ENCODE measurements at places on chromosomes 3 and 15. TPM values are rescaled to one million over a fixed set of nuclear protein-coding genes. Genes with fewer than 3 reads are reported as not detected.

DNA sequence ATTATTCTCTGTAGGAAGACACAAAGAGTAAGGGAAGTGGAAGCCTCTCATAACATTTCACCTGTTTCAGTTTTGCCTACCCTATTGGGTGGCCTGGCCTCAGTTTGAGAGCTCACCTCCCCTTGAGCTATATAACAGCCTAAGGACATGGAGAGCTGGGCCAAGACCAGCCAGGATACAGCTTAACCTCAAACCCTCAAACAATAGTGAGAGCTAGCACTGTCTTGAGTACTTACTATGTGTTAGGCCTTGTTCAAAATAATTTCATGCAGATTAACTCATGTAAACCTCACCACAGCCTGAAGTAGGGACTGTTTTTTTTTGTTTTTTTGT lies 15.0 kb upstream of the TBL1XR1 start:
- DNase-seq, result no peak

- DNase-seq, result no peak
Observed at GRCh38 chr3:58464866-58465265, 27.0 kb upstream of the KCTD6 start.

DNA sequence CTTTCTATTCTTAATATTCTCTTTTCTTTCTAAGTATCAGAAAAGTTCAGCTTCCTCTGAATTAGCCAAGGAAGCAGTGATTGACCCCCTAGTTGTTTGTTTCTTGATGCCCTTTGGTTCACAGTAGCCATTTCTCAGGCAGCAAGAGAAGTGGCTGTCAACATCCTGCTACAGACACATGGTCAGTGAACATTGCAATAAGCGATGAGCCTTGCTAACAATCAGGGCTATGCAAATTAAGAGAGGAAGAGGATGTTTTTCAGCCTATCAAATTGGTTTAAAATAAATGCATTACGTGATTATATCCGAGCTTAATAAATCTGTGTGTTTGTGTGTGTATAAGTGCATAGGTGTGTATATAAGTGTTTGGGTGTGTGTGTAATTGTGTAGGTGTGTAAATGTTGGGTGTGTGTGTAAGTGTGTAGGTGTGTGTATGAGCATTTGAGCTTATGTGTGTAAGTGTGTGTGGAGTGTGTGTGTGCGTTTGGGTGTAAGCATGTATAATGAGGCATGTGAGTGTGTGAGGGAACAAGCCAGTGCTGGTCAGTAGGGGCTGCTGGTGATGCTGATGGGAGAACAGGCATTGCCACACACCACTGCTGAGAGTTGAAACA lies 78.1 kb upstream of the XCR1 start:
- no peak for DNase-seq

DNA sequence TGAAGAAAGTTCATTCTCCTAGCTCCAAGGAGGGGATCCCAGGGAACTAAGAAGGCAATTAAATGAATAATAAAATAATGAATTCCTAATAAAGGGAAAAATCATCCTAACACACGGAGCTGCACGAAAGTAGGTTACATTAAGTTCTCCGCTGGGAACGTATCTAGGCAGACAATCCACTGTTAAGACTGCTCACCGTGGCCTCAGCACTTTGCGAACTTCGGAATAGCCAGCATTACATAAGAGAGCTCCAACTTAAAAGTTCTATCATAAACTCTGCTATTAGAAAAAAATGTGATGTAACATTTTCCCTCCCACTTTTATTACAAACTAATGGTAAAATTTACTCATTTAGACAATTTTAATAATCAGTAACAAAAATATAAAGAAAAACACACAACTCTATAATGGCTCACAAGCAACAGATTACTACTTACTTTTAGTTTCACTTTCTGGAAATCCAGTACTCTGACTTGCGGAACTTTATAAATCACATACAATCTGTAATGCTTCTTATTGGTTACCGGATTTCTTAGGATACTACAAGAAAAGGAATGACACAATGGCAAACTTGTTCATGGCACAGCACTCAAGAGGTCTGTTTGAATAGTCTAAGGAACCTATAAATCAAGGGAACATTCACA lies 8.5 kb downstream of the SNRPA1 start:
- no peak for DNase-seq

- DNase-seq, result no peak
Observed at GRCh38 chr3:37753428-37753827, 108.3 kb upstream of the CTDSPL start.

DNA sequence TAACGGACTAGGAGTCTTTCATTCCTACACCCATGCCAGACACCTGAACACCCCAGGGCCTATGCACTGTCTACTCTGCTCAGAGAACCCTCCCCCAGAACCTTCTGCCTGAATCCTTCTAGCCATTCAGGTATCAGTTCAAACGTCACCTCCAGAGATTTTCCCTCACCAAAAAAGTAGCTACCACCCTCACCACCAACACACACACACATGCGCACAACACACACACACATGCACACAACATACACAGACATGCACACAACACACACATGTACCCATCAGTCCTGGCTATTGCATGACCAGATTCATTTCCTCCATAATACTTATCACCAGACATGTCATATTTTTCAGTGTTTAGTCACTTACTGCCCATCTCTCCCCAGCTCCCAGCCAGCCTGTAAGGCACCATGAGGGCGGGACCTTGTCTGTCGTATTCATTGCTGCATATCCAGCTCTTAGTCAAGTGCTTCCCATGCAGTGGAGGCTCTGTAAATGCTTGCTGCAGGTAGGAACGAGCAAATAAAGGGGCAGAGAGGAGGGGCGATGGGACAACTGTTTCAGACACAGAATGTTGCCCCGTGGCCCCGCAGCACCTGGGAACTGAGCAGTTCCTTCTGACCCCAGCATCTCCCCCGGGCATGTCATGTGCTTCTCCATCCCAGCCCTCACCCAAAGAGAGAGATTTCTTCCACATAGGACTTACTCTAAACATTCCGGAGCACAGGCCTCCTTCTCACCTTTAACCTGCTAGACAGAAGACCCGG lies 29.2 kb downstream of the XXYLT1 start:
- peak; percentile 77 for DNase-seq

- no peak for DNase-seq
Observed at GRCh38 chr3:10361375-10361774, 40.5 kb upstream of the SEC13 start.

GRCh38 chr3:41044523-41044922 lies 154.8 kb upstream of the CTNNB1 start:
- no peak for DNase-seq

CCDC191 gene
- 8.6 TPM for total RNA-seq

CSPG5 gene
- total RNA-seq, result 0.98 TPM

MYH15 gene
- total RNA-seq, result not detected

KIF7 gene
- total RNA-seq, result 7.9 TPM

SH2D7 gene
- total RNA-seq, result not detected

VIPR1 gene
- total RNA-seq, result 9.3 TPM

SYNPR gene
- total RNA-seq, result not detected

NDUFB5 gene
- total RNA-seq, result 48.9 TPM
